Left kidney (tissue), 8 donors: ENCODE measurements at places on chromosomes 1 and 21.

- DNase-seq = no peak
Measured at GRCh38 chr1:103327054-103327719, 198.3 kb upstream of the RNPC3 start.

DNA sequence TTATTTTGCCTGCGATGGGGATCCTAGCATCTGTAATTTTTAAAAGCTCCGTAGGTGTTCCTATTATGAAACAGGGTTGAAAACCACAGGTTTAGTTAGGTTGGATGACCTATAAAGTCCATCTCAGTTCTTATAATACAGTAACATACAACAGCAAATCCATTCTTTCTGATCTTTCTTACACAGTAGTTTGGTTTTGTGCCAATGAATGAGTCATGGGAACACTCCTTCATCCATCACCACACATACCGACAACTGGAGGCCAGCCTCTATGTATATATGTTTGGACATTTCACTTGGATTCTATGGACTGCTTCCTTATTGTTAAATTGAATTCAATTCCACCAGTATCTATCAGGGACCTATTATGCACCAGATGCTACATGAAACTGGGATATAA is 118.4 kb upstream of the L1TD1 start:
- DNase-seq = peak; percentile 34

GRCh38 chr1:6348511-6349191 is 44.9 kb downstream of the ACOT7 start:
- DNase-seq = no peak

- DNase-seq = no peak
Measured at GRCh38 chr1:219798283-219799030, 129.9 kb downstream of the SLC30A10 start.

DNA sequence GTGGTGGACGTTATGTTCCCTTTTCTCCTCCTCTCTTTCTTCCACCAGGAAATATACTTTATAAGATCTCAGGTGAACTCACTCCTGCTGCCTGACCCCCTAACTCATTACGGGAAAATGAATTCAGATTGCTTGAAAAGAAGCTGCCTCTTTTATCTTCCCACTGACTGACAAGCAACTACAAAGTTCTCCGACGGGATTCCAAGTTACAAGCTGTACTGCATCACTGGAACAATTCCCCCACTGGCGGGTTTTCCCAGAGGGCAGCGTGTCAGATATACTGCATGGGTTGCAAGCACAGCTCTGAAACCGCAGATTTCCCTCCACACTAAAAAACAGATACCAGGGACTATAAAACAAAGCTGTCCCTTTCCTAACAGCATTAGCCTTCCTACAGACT is 390.6 kb downstream of the KCTD3 start:
- DNase-seq = peak; percentile 8

GRCh38 chr1:157217486-157217885 is 79.3 kb upstream of the ETV3 start:
- no peak for DNase-seq

DNA sequence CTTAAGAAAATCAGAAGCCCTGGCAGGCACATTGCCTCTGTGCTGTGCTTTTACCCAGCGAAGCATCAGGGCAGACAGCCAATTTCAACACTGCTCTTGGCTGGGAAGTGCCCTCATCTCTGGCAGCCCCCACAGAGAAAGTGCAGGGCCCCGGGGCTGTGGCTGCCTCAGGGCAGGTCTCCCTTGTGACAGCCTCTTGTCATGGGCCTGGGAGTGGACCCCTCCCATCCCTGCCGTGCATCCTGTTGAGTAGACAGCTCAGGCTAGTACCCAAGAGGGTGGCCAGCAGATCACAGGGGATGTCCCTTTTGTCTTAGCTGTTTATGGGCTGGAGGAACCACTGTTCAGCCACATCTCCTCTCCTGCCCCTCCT is 23.3 kb downstream of the TTC34 start:
- DNase-seq = no peak

DNA sequence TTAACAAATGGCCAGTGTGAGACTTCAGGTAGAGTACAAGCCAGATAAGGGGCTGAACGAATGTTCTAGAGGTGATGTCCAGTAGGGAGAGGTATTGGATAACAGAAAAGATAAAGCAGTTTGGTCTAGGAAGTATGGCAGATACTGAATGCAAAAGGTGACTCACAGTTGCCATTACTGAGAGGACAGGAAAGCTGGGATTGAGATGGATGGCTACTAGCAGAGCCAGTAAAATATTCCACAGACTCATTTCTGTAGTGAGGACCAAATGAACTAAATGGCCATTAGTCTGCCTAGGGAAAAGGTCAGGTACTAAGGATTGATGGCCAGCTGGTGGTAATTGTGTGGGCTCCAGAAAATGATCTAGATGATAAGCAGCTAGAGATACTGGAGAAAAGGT is 11.5 kb downstream of the MACO1 start:
- DNase-seq = no peak

DNA sequence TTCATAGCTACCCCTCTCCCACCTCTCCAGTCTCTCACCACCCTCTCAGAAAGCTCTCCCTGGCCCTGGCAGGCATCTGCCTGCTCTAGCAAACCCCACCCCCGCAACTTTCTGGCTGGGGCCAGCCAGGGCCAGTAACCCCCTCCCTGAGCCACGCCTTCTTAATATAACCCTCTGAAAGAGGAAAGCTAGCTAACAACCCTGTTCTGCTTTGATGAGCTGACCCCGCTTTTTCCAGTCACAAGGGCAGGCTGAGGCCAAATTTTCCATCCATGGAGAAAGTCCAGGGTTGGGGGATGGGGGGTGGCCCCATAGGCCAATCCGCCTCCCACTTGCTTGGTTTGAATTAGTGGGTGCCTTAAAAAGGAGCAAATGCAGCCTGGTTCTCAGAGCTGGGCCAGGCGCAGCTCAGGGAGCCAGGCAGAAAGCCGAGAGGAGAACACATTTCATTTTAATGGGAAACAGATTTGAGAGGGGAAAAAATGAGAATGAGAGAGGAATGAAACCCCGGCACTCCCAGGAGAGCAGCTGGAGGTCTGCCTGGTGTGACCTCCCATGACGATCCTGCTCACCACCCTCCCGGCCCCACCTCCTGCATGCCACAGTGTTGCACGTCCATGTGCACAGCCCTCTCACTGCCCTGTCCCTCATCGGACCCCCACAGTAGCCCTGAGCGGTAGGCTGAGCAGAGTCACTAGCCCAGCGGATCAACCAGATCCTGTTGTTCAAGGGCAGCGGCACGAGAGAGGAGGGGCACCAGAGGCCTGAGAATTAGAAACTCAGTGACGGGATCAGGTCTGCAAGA is 62.3 kb downstream of the OPTC start:
- no peak for DNase-seq

- DNase-seq = peak; percentile 11
Measured at GRCh38 chr1:233518344-233518743, 95.6 kb upstream of the KCNK1 start.

DNA sequence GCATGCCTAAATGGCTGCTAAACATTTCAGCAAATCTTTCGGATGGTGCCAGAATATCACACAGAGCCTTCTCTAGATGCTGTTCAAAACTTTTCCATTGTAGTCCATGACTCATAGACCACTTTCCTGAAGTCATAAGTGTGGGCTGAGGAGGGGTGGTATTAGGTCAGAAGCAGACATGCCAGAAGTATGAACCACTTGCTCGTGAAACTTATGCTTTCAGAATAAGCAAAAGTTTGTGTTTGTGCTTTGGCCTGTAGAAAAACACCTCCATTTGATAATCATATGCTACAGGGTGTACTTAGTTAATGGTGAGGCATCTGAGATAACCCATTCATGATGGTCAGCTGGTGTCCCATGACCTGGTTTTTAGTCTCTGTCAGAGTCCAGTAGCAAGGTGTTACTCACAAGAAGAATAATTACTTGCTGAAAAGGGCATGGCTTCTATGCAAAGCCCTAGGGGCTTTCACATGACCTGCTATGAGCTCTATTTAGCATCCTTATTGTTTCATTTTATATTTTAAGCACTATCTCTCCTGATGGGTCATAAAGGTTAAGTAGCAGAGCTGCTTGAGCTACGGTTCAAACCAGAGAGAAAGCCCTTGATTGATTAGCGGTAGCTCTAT is 183.1 kb upstream of the IVNS1ABP start:
- DNase-seq = no peak

DNA sequence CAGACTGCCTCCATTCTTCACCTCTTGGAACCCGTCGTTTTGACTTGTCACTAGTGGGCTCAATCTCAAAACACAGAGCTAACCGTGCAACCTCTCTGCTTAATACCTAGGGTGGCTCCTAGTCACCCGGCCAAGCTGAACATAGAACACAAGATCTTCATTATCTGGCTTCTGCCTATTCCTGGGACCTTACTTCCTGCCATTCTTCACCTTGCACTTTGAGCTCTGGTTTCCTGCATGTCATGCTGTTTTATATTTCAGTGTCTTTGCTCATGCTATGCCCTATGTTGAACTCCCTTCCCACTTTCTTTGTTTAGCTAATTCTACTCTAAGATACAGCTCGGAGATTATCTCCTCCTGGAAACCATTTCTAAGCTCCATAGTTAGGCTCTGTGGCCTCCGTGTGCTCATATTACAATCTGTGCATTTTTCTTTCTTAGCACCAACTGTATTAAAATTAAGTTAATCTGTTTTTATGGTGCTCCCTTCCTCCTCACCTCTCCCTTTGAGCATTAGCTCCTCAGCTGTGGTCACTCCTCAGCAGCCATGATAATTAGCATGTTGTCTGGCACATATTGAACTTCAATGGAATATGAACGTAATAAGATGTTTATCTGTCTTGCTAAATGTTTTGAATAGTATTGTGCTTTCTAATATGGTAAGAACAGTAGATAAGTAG is 13.1 kb downstream of the GPSM2 start:
- no peak for DNase-seq

GRCh38 chr1:245110406-245110805 is 44.4 kb upstream of the KIF26B start:
- DNase-seq = no peak

- no peak for DNase-seq
Measured at GRCh38 chr1:68314151-68314780, 81.9 kb upstream of the WLS start.

DNA sequence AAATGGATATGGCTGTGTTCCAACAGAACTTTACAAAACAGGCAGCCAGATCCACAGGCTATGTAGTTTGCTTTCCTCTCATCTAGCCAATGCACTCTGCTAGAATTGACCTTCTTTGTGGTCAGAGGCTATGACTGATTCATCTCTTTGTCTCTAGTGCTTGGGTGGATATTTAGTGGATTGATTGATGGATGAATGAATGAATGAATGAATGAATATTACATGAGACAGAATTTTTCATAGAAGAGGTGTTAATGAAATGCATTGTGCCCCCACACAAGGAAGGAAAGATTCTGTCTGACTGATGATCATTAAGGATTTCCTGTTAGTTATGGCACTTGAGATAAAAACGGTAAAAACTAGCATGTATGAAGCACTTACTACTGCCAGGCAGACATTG is 50.5 kb upstream of the ZYG11A start:
- no peak for DNase-seq

GRCh38 chr1:42756956-42757891 is 9.6 kb downstream of the P3H1 start:
- DNase-seq = peak; percentile 57

GRCh38 chr1:9078015-9078751 is 8.7 kb upstream of the SLC2A5 start:
- DNase-seq = no peak

DNA sequence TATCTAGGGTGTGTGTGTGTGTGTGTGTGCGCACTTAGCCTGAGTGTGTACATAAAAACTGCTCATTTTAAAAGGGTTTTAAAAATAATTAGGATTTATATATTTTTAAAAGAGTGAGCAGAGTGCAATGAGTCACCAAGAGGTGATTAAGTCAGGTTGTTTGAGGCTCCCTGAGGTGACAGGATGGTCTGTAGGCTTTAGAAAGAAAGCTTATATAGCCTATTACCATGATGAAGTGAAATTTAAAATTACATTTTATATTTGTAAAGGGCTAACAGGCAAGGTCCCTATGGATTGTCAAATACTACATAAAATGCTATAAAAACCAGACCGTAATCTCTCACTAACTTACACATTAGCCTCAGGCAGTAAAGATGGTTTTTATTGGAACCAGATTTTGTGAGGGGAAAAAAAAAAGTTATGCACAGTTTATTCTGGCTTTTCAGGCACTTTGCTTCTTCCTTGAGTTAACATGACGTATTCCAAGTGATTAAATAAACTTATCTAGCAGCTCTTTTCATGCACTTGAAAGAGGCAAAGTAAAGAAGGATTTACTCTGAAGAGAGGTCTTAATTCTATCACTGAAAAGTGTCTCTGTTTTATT is 711.7 kb upstream of the PTBP2 start:
- DNase-seq = no peak

DNA sequence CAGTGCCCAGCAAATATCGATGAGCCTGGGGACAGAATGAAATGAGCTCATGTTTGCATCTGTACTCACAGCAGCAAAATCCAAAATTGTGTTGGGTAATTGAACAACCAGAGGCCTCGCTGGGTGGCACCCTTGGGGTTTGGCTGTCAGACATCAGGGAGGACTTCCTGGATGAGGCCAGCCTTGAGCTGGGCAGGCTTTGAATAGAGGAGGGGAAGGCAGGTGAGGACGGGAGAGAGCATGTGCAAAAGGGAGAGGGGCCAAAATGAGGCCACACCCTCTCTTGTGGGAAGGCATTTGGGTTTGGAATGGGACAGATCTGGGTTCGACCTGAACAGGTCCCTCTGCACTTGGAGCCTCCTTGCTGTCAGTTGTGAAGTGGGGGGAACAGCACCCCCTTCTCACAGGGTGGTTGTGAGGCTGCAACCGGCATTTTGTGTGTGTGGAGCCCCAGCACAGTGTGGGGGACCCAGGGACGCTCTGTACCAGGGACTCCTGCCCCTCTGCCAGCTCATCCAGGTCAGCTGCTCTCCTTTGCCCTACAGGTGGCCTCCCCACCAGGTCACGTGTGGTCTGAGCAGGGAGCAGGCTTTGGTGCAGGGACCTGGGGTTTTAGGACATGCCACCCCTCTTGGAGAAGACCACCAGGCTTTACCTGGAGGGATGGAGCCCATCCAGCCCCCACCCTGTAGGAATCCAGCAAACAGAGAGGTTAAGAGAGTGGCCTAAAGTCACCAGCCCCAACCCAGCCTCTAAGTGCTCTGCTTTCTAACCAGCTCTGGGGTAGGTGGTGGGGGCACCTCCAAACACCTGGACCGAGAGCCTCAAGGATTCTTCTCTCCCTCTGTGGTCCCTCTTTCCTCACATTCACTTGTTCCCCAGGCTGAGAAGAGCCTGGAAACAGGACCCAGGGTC is 521.8 kb downstream of the PTPRU start:
- no peak for DNase-seq

- no peak for DNase-seq
Measured at GRCh38 chr21:40792691-40793456, 54.1 kb downstream of the DSCAM start.

DNA sequence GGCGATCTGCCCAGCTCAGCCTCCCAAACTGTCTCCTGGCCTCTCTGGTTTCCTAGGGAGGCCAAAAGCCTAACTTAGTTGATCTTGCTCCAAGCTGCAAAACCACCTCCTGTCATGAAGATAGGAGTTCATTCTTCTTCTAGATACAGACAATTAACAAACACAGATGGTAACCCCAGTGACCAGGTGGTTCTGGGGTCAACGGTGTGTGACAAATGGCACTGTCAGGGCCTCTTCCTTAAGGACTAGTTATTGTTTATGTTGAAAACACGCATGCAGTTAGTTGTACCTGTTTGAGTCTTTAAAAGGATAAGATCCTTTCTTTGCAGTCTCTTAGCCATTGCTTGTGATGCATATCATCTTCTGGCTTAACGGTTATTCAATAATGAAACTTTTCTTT is 4.6 kb upstream of the UMODL1 start:
- no peak for DNase-seq

- no peak for DNase-seq
Measured at GRCh38 chr1:145701306-145701862, 5.8 kb downstream of the PDZK1 start.
